ENCODE measurements at places on chromosomes 1 and 21.

- DNase-seq, result no peak
Observed at GRCh38 chr1:103509250-103509649, 16.2 kb upstream of the RNPC3 start.

GRCh38 chr1:118335331-118335732 lies 150.3 kb upstream of the SPAG17 start:
- peak; percentile 75 for DNase-seq

DNA sequence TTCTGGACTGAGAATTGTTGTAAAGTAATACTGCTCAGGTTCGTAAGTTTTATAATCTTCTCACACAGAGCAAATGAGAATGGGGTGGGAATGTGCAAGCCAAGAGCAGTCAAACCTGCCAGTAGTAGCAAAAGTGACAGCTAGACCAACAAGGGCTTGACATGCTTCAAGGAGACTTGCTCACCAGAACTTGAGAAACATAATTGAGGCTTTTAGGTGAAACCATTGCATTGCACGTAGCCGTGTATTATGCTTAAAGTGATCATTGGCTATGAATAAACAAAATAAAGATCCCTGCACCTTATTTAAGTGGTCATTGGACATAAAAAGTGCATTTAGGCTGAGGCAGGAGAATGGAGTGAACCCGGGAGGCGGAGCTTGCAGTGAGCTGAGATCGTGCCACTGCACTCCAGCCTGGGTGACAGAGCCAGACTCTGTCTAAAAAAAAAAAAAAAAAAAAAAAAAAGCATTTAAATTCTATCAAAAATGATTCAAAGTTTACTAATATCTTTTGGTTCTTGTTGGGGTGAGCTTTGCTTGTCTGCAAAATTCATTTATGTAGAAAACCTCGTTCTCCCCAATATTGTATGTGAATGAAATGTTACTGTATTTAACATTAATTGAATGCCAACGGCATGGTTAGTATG lies 11.8 kb upstream of the CCT8 start:
- no peak for DNase-seq

GRCh38 chr1:185701650-185702049 lies 32.5 kb upstream of the HMCN1 start:
- DNase-seq, result no peak

GRCh38 chr1:174998569-174999215 lies 1.1 kb upstream of the CACYBP start:
- peak; percentile 74 for DNase-seq

- DNase-seq, result no peak
Observed at GRCh38 chr1:88780485-88780884, 96.4 kb downstream of the PKN2 start.

DNA sequence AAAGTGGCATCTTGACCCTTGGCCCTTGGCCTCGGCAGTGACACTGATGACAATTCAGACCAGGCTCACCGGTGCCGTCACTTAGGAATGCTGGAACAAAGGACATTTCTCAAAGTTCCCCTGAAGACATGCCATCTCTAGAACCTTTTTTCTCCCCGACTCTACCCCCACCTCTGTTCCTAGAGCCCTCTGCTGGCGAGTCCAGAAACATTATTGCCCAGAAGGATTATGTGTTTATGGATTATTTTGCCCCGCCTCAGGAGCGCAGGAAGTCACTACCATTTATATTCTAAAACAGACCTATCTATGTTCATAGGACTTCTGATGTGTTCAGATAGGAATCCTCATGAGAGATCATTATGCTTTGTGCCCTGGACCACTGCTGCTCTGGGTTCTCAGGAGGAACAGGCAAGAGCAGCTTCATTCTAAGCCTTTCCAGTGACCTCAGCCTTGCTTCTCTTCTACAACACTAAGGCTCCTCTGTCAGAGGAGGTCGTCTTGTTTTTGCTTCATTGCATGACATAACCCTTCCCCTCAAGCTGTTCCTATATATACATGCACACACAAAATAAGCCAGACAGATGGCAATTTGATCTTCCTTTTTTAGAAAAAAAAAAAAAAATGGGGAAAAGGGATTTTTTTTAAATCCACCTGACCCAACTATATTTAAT lies 12.4 kb upstream of the SHISA4 start:
- DNase-seq, result no peak

GRCh38 chr1:163174524-163175437 lies 27.9 kb downstream of the RGS5 start:
- peak; percentile 81 for DNase-seq

DNA sequence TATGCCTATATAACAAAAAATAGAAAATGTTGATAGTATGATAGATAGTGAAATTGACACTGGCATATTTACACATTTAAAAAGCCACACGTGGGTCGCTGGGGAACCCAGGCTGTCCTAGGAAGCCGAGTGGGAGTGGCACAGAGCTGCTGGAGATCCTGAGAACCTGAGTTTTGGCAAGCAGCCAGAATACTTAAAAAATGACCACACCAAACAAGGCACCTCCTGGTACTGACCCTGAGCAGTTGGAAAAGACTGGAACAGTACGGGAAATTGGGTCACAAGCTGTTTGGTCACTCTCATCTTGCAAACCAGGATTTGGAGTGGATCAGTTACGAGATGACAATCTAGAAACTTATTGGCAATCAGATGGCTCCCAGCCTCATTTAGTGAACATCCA lies 111.5 kb downstream of the ZFYVE9 start:
- no peak for DNase-seq

GRCh38 chr1:23369335-23370013 lies at the start of gene ZNF436:
Gene ZNF436, minus strand, starts transcription at chr1:23369836. Its CDS starts 1,831 bp downstream, at chr1:23368005.
- DNase-seq, result peak; percentile 91

DNA sequence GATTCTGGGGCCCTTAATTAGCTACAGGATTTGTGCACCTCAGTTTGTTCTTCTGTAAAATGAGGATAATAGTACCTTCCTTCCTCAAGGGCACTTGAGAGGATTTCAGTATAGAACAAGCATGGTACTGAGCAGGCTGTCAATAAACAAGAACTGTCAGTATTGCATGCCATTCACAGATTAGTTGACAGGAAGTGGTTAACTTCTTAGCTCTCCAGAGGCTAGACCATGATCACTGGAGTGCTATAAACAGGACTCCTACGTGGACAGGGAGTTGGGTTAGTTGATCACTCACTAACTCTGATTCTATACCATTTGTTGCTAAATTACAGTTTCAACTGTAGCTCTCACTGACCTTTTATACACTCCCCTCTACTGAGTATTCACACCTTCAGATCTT lies 126.2 kb upstream of the DAB1 start:
- DNase-seq, result no peak

GRCh38 chr1:33460947-33461629 lies 11.4 kb upstream of the ZSCAN20 start:
- no peak for DNase-seq

- DNase-seq, result no peak
Observed at GRCh38 chr1:38250356-38250755, 203.8 kb upstream of the POU3F1 start.

GRCh38 chr1:87951852-87952251 lies 623.2 kb downstream of the LMO4 start:
- peak; percentile 52 for DNase-seq

- DNase-seq, result no peak
Observed at GRCh38 chr1:41411229-41411628, 50.0 kb downstream of the FOXO6 start.

DNA sequence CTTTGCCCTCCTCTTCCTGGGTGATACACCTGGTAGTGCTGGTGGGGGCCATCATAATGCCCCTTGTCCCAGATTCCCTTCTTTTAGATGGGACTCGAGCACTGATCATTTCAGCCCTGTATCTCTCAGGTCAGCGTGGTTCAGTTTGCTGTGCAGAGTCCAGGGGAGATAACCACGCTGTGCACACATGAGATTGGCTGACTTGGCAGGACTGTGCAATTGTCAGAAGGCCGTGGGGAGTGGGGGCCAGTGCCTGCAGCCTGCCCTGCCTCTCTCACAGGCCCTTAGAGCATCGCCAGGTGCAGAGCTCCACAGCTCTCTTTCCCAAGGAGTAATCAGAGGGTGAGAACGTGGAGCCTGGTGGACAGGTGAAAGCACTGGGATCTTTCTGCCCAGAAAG lies 15.2 kb downstream of the EPHX1 start:
- no peak for DNase-seq

DNA sequence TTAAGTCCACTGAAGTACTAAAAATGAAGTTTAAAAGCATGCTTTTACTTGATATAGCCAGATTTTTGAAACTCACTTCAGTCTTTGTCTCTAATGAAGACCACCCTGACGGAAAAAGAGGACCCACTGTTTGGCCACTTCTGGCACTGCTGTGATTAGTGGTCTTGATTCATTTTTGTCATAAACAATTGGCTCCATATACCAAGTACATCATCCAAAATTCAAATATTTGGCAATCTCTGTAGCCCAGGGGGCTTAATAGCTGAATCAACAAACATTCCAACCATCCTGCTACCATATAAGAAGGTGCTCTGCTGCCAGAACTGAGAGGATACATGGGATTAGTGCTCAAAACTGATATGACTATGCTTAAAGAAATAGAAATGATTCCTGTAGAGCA lies 156.0 kb downstream of the COL24A1 start:
- DNase-seq, result no peak

- DNase-seq, result no peak
Observed at GRCh38 chr1:11340233-11340632, 67.2 kb downstream of the UBIAD1 start.

DNA sequence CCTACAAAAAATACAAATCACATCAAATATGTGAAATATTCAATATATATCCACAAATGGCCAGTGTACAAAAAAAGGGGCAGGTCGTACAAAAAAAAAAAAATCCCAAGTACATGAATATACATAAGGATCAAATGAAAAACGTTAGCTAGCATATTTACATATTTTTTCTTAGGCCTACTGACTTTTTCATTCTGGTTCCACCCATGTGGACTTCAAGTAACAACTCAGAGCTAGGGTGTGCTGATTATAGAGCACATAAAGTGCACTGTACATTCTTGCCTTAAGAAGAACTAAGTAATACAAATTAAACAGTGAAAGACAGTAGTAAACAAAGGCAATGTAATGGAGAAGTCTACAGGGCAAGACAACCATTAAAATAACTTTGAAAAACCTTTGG lies 297.0 kb downstream of the AKT3 start:
- no peak for DNase-seq

DNA sequence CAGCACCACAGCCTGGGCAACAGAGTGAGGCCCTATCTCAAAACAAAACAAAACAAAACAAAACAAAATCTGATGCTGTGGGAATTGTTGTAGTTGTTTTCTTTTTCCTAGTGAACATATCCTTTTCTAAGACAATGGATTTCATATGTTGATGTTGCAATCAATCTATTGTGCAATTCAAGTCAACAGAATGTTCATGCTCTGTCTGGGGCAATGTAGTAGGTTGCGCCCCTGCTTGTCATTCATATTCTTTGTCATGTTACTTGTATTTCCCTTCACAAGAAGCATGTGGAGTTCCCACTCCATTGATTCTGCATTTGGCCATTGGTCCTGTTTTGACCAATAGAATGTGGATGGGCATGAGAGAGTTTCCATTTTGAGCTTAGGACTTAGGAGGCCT lies 223.9 kb downstream of the DUSP10 start:
- no peak for DNase-seq

DNA sequence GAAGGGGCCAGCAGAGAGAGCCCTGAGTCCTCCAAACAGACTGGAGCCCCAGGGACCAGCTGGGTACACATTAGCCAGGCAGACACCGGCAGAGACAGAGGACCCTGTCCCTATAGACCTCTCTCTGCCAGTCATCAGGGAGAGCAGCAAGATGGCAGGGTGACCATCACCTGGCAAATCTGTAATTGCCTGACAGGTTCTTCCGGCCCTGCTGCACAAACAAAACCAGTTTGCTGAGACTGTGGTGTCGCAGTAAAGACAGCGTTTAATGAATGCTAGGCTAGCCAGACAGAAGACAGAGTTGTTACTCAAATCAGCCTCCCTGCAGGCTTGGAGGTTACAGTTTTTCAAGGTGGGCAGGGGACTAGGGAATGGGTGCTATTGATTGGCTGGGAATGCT lies 618.9 kb downstream of the NPHP4 start:
- DNase-seq, result no peak

GRCh38 chr1:233055879-233056641 lies 105.6 kb downstream of the NTPCR start:
- no peak for DNase-seq

DNA sequence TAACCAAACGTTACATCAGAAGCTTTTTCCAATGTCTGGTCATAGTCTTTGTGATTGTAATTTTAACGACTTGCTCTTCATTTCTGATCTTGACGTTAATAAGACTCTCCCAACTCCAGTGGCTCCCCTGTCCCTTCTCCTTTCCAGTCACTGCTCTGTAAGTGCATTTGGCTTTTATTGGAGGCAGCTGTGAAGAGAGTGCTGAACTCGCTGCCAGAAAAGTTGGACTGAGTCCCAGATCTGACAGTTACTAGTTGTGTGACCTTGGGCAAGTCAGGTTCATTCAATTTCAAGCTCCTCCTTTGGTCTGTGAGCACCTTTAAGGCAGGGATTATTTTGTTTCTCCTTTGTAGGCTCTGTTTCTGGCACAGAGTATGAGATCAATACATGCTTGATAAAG lies 109.6 kb upstream of the TSPAN2 start:
- DNase-seq, result no peak

GRCh38 chr1:51636191-51636590 lies 19.3 kb downstream of the OSBPL9 start:
- no peak for DNase-seq

DNA sequence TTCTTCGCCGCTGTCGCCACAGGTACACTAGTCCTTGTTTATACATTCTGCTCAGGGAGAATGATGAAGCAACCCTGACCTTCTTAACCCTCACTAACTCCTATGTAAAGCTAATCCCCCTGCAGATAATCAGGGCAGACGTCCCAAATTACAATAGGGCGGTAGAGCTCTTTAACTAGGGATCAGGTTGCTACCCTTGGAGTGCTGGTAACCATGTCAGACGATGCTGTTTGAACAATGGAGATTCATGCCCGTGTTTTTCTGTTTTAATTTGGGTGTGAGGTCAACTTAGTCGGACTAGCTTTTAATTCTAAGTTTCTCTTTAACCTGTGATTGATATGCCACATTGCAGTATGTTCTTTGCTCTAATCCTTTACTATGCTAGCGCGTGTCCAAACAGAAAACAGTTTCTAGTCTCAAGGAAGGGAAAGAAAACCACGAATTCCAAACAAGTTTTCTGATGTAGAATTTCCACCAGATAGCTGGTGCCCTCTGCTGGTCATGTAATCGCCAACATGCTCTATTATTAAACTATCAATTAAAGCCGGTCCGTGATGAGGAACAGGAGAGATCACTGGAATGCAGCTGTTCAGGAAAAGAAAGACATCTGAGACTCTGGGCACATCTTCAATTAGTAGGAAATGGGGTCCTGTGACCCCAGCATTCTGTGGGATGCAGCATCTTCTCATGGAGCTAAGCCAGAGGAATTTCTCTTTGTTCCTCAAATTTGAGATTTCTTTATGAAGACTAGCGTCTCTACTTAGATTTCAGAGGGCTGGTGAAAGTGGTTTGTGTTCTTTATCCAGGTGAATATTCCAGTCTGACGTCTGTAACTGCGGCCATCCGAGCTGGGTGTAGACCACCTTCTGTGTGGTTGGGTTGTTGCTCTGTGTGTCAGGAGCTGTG lies 18.3 kb upstream of the VAMP3 start:
- DNase-seq, result peak; percentile 86

DNA sequence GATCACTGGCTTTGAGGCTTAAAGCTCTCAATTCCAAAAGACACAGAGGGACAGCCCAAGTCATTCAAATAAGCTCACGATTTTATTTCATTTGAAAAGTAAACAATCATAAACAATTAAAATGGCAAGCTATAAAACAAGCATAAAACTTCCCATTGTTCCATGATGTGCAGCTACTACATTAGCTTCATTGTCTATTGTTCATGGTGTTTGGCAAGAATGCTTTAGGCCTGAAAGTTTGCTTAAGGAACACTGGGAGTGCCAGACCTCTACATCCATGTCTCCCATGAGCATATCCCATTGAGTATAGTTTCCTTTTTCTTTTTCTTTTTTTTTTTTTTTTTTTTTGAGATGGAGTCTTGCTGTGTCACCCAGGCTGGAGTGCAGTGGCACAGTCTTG lies 286.1 kb upstream of the ESRRG start:
- DNase-seq, result no peak

All from astrocyte of the hippocampus (primary cell).